ENCODE measurements at places on chromosomes 4 and X. TPM values are rescaled to one million over a fixed set of nuclear protein-coding genes. Genes with fewer than 3 reads are reported as not detected.

DNA sequence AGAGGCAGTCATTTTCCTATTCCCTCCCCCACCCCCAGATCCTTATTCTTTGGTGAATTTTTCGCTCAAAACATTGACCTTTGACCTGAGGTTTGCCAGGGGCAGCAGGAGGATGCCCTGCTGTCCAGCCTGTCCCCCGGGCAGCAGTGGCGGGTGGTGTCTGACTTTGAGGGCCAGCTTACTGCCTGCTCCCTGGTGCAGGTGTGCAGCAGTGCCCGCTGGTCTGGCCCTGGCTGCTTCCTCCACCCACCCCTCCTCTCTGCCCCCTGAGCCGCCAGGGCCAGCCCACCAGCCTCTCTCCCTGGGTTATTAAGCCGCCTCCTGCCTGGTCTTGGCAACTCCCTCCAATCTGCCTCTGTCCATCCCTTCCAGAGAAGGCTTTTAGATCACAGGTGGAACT lies 40.8 kb upstream of the GRPEL1 start:
- DNase-seq: no peak

DNA sequence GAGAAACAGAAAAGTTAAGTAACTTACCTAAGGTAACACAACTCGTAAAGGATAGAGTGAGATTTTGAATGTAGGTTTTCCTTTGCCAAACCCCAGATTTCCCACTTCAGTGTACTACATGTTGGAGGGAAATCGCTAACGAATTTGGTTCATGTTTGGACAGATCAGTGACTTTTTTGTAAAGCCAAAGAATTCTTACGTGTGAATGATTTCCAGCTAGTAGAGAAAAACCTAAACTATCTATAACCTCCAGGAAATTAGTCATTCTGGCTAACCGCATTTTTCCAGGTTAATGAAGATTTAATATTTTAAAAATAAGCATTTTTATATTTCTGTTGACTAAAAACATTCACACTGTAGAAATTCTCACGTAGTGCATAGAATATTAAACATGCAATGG lies 7.2 kb downstream of the TENM3 start:
- DNase-seq: no peak

DNA sequence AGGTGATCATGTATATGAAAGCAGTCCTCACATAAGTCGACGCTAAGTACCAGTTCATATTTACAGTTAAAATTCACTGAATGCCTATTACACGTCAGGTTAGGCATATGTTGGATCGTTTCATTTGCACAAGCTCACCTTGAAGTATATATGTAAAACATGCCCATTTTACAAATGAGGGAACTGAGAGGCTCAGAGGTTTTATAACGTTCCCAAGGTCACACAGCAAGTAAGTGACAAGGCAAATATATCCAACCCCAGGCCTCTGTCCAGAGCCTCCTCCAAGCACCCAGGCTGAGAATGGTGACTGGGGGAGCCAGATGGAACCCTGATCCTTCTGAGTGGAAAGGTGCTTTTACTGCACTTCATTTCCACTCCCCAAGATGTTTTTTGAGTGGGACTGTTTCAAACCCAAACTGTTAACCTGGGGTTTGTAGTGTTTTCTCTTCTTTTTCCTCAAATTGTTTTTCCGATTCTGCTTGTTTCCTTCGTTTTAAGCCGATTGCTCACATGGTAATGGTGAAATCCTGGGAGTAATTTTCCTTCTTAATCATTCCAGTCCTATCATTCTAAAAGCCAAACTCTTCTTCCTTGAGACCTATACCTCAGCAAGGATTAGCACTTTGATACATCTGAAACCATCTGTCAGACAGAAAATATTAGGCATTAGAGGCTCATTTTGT lies 791 bp downstream of the SMIM20 start:
- no peak for DNase-seq

DNA sequence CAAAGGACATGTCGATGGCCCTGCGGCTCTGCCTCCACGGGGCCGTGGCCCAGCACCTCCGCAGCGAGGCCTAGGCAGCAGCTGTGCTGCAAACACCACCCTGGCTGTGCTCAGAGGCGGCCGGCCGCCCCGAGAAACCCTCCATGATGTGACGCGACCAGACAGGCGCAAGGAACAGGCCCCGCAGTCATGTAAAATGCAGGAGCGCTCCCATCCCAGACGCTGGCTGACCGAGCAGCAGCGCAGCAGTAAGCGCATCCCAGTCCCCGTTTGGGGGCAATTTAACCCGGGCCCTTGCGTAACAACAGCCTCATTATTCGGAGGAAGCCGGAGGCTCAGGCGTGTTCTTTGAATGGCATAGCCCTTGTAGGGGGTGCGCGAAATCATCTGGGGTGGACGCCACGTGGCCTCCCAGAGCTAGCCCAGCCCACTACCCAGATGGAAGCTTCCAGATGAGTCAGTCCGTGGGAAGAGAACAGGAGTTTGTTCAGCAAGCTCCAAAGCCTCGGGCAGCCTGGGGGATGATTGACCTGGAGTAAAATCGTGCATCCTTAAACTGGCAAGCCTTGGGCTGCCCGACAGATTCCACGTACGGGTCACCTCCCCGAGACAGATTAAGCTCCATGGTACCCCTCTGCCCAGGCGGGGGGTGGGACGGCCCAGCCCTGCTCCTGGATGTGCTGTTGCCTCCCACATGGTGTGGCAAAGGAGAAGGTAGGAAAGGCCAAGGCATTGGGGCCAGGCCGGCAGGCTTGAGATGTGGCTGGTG lies 124.0 kb downstream of the HMX1 start:
- DNase-seq: no peak

GRCh38 chrX:119878740-119879139 lies 7.1 kb downstream of the NDUFA1 start:
- no peak for DNase-seq

Gene TCEAL7
- polyA plus RNA-seq: 39.3 TPM

GRCh38 chrX:11543249-11543648 lies 122.5 kb downstream of the ARHGAP6 start:
- DNase-seq: no peak

DNA sequence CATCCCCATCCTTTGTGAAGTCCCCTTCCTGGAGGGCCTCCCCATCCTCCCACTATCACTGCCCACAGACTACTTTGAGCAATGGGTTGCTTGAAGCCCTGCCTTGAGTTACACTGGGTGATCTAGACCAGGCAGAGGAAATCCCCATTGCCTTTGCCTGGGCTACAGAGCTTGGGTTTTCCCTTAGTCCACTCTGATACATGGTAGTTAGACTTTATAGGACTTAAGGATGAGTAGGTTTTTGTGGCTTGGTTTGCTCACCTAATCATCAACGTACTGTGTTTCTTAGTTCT lies 56.6 kb downstream of the TMEM131L start:
- DNase-seq: no peak

DNA sequence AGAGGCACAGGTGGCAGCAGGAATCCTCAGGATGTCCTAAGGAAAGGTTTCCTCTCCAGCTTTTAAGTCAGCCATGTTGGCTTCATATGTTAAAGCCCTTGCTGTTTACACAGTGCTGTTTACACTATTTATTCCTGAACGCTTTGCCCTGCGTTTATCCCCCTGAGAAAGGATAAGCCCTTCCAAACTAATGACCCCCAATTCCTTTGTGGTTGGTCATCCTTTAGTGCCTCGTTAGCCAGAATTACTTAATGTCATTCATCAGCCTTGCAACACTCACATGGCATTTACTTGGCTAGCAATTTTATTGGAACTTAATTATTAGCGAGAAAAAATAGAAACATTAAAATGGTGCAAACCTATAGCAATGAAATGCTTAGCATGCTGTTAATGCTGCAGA lies 23.8 kb downstream of the VCX2 start:
- DNase-seq: no peak

GRCh38 chrX:98480606-98481005 lies 1596.9 kb downstream of the RPA4 start:
- DNase-seq: no peak

- DNase-seq: peak; percentile 59
These were observed 581 bp downstream of the UBE2K start for GRCh38 chr4:39698424-39699009.

GRCh38 chr4:164304101-164304639 lies 449.8 kb upstream of the SMIM31 start:
- no peak for DNase-seq

Gene PABPC1L2B
- polyA plus RNA-seq: 0.06 TPM

Gene CT45A3
- not detected for polyA plus RNA-seq

Gene CCDC160
- 8.4 TPM for polyA plus RNA-seq

Gene UNC5C
- 42.0 TPM for polyA plus RNA-seq

Gene HPSE
- 0.95 TPM for polyA plus RNA-seq

Gene MAGEA12
- not detected for polyA plus RNA-seq

Gene SPANXA1
- polyA plus RNA-seq: not detected

GRCh38 chr4:54499308-54500074 lies 158.3 kb upstream of the KIT start:
- no peak for DNase-seq

DNA sequence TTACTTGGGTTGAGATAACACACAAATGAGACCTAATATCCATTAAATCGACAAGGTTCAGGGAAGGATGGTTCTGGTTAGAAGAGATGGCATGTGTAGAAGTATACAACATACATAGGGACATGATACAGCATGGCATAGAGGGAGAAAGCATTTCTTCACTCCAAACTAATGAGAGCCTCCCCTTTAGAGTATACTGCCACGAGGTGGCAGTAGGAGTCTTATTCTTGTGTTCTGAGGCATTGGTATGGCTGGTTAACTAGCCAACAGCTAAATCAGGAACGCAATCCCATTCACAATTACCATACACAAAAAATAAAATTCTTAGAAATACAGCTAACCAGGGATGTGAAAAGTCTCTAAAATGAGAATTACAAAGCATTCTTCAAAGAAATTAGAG lies 29.1 kb upstream of the TRO start:
- DNase-seq: peak; percentile 5

- DNase-seq: no peak
These were observed 100.9 kb upstream of the ATP6AP2 start for GRCh38 chrX:40479777-40480318.

DNA sequence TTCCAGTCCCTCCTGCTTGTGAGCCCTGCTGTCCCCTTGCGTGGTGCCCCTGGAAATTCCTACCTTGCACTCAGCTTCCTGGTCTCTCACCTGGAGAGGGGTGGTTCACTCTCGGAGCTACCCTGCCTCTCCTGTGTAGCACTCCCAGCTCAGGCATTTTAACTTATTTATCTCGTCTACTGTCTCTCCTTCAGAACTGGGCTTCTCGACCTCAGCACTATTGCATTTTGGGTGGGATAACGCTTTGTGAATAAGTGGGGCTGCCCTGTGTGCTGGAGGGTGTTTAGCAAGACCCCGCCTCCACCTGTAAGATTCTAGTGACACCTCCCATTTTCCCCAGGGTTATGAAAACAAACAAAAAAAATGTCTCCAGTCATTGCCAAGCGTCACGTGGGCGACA lies 56.0 kb upstream of the SORCS2 start:
- DNase-seq: no peak

DNA sequence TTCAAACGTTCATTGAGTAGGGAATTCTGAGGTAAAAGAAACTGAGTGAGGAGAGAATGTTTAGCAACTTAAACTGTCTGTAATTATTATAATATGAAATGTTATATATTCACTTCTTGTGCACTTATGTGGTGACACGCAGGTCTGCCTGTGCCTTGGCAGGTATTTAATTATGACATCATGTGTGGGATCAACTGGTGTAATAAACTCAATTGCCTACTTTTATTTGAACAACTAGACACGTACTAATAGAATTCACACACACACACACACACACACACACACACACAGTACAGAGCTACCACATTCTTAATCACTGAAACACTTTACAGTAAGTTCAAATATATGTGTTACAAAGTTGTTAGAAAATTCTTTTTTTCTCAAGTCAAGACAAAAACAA lies 20.7 kb upstream of the SLC25A31 start:
- no peak for DNase-seq

Gene RASGEF1B
- 10.5 TPM for polyA plus RNA-seq

- DNase-seq: no peak
These were observed 645 bp downstream of the APLN start for GRCh38 chrX:129653971-129654651.

Gene SLC49A3
- polyA plus RNA-seq: 4.1 TPM

DNA sequence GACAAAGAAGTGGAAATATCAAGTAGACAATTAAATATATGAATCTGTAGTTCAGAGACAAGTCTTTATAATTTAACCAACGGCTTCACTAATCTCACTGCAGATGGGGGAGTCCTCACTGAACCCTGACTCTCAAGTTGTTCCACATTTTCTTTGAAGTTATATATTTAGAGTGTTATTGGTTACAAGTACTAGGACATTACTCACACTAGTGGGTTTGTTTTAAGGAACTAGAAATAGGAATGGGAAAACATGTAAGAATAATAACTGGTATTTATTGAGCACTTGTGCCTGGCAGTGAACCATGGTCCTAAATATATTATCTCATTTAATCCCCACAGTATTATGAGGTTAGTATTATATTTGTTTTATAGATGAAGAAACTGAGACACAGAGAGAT lies 22.0 kb downstream of the MND1 start:
- DNase-seq: no peak

DNA sequence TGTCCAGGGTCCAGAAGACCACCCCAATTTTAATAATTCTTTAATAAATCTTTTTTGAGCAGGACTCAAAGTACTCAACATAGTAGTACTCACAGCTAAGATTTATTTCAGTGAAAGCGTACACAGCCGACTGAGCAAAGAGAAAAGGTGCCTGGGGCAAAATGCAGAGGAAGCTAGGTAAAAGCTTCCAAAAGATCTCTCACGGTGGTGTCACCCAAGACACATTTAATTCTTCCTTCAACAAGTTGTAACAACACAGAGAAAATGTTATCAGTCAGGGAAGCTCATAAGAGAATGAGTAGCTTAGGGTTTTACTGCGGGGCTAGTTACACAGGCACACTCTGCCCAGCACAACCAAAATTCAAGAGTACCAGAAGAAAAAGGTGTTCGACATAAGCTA lies 201.1 kb downstream of the OPHN1 start:
- no peak for DNase-seq

Gene AKAP14
- polyA plus RNA-seq: 0.14 TPM

Gene GPRASP1
- 16.3 TPM for polyA plus RNA-seq

Gene FAT4
- polyA plus RNA-seq: 30.0 TPM

GRCh38 chrX:129613596-129613995 lies 41.2 kb downstream of the APLN start:
- no peak for DNase-seq

- no peak for DNase-seq
These were observed 61.3 kb upstream of the NFKB1 start for GRCh38 chr4:102439812-102440211.

Gene TRIM60
- not detected for polyA plus RNA-seq

DNA sequence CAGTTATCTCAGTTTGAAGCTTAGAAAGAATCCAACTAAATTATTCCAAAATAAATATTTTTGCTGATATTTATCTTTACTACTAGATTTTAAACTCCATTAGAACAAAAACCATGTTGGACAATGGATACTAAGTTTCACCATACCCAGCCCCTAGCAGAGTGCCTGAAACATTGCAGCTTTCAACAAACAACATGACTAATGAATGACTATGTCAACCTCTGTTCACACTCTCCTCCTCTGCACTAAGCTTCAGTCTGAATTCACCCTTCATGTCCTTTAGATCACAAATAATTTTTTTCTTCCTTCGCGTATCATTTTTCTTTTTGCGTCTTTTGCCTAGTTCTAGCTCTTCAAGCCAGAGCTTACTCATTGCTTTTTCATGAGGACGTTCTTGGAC lies 315.2 kb downstream of the PCDH10 start:
- DNase-seq: peak; percentile 14

- DNase-seq: no peak
These were observed 17.9 kb downstream of the LRPAP1 start for GRCh38 chr4:3514221-3514780.

All from renal pelvis (tissue), 12 donors.